ENCODE measurements at places on chromosomes 13 and 19. TPM values are rescaled to one million over a fixed set of nuclear protein-coding genes. Genes with fewer than 3 reads are reported as not detected.

The ATP4A gene
- not detected for total RNA-seq

DNA sequence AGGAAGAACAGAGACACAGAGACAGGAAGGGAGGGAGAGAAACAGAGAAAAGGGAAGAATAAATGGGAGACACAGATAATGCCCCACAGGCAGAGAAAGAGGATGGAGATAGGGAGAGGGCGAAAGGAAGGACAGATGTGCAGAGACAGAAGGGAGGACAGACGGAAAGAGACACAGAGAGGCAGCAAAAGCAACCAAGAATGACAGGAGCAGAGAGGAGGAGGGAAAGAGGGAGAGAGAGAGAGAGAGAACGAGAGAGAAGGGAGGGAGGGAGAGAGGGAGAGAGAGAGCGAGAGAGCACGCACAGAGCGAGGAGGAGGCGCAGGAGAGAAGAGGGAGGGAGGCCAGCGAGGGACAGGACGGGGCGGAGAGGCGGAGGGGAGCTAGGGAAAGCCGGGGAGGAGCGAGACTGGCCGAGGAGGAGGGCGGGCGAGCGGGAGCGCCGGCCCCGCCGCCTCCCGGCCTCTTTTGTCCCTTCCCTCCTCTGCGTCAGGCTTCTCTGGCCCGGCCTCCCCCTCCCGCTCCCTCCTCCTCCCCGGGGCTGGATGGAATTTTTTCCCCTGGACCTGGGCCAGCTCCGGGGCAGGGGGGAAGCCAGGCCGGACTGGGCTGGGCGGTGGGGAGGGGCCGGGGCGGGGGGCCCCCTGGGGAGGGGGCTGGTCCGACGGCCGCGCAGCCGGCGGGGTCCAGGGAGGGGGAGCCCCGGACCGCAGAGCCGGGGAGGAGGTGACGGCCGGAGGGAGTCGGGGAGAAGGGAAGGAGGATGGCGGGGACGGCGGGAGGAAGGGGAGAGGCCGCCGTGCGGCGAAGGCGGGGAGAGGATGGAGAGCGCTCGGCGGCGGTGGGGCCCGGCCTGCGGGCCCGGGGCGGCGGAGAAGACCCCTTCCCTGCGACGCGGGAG lies 4.2 kb upstream of the SPACA6 start:
- peak; percentile 96 for DNase-seq

- DNase-seq = no peak
These were observed 1666.0 kb downstream of the EFNB2 start for GRCh38 chr13:104869501-104869900.

- DNase-seq = no peak
These were observed 22.4 kb downstream of the GTF2F2 start for GRCh38 chr13:45142440-45143345.

The SAMD1 gene
- total RNA-seq = 48.8 TPM

DNA sequence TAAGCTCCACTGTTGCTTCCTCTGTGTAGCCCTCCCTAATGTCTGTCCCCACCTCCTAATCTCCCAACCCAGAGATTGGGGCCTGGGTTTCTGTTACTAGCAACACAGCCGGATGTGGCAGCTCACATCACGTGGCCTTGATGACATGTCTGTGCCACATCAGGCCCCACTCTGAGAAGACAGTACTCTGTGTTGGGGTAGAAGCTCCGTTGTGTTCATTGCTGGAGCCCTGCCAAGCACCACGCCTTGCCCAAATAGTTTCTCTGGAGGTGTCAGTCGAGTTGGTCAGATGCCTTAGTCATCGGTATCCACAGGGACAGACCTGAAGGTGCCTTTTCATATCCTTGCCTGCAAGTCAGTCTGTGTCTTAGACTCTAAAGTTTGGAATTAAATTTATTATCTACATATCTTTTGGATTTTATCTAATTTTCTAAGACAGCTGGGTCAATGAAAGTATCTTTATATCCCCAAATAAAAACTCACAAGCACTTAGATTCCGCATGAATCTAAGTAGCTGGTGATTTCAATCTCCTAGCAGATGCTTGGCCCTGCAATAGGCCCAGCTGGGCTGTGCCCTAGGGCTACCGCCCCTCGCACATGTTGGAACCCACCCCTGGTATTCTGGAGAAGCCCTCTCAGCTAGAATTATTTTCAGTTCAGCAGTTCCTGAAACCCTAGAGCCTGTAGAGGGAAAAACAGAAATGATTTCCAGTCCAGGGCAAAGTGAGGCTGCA lies 204.0 kb upstream of the TSHZ3 start:
- DNase-seq = no peak

The ZNF536 gene
- total RNA-seq = not detected

DNA sequence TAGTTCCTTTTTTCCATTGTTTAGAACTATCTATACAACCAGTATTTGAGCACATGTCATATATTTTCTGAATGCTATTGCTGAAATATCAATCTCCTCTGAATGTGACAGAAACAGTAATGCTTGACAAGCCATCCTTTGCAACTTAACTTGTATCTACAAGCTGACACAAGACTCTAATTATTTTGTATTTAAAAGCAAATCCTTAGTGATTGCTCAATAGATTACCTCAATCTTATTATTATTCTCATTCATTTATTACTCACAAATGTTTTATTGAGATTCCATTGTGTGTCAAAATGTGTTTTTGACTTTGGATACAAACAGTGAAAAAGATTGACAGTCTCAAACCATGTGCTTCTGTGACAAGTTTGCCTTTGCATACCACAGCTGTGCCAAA lies 787.8 kb upstream of the PRR20A start:
- DNase-seq = no peak

GRCh38 chr19:306151-306900 lies 15.1 kb upstream of the PLPP2 start:
- DNase-seq = no peak

GRCh38 chr13:112881656-112882554 lies 87.1 kb upstream of the MCF2L start:
- peak; percentile 93 for DNase-seq

- DNase-seq = no peak
These were observed 52.7 kb downstream of the TRPM4 start for GRCh38 chr19:49210108-49210900.

The A1BG gene
- 50.2 TPM for total RNA-seq

GRCh38 chr19:28685802-28686201 lies 527.1 kb downstream of the UQCRFS1 start:
- DNase-seq = no peak

GRCh38 chr13:40518481-40518882 lies 148.0 kb downstream of the FOXO1 start:
- DNase-seq = no peak

GRCh38 chr19:16476401-16476800 lies 4.6 kb upstream of the EPS15L1 start:
- no peak for DNase-seq

The CEACAM7 gene
- not detected for total RNA-seq

The ADPRHL1 gene
- 8.8 TPM for total RNA-seq

DNA sequence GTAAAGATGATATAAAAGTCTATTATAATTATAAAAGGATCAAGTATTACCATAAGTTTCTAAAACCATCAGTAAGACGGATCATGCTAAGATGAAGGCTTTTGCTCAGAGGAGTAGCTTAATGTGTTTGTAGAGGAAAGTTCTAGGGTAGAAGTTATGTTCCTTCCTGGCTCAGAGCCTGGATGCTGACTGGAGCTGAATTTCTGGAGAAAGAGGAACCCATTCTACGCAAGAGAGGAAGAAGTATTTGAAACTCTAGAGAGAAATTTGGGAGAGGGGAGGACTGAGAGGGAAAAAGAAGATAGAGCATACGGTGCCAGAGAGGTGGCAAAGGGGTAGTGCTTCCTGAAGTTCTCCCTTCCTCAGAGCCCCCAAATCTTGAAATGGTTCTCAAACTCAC lies 51.4 kb upstream of the SGCG start:
- DNase-seq = no peak

The GRIN3B gene
- total RNA-seq = 0.67 TPM

DNA sequence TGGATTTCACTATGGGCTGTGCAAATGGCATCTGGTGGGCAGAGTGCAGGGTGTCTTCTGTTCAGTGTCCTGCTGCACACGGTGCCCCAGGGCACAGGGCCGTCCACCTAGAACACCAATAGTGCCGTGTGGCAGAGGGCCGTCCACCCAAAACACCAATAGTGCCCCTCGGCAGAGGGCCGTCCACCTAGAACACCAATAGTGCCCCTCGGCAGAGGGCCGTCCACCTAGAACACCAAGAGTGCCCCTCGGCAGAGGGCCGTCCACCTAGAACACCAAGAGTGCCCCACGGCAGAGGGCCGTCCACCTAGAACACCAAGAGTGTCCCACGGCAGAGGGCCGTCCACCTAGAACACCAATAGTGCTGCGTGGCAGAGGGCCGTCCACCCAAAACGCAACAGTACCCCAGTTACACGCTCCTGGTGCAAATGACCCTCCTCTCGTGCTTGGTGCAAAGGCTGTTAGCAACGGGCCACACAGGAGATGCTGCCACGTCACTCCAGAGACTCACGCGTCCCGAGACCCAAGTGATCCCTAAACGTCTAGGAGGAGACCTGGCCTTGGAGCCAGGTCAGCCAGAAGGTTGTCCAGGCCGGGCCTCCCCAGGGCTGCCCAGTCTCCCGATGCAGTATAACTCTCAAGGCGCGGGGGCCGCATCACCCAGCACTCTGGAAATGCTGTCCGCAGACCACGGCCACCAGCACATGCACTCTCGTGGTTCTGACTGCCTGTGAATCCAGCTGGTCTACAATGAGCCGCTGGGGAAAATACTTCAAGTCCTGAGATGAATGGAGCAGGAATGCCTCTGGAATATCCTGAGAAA lies 51.5 kb downstream of the RASA3 start:
- peak; percentile 82 for DNase-seq

The USHBP1 gene
- not detected for total RNA-seq

GRCh38 chr13:80121038-80121437 lies 219.9 kb downstream of the SPRY2 start:
- no peak for DNase-seq

- DNase-seq = no peak
These were observed 15.0 kb upstream of the EMC10 start for GRCh38 chr19:50461066-50461875.

The WDR87 gene
- total RNA-seq = not detected

The IGFL2 gene
- 0.55 TPM for total RNA-seq

The SYNGR4 gene
- not detected for total RNA-seq

DNA sequence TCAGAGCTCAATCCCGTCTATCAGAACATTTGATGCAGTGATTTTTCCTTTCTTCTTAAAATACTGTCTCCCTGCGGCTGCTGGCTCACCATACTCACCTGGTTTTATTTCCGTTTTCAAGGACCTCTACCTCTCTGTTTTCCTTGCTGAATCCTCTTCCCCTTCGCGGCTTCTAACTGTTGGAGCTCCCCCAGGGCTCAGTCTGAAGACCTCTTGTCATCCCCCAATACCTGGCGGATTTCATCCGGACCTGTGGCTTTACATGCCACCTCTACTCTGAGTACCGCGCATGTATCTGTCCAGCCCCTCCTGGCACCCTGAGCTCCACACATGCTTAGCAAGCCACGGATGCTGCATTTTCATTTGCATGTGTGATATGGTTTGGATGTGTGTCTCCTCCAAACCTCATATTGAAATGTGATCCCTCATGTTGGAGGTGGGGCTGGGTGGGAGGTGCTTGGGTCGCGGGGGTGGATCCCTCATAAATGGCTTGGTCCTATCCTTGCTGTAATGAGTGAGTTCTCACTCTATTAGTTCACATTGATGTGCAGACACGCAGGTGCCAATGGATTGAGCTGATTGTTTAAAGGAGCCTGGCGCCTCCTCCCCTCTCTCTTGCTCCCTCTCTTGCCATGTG lies 106.2 kb upstream of the LSM14A start:
- DNase-seq = no peak

- DNase-seq = no peak
These were observed 51.4 kb upstream of the PSG8 start for GRCh38 chr19:42816894-42817293.

GRCh38 chr19:31502536-31503170 lies 153.4 kb upstream of the TSHZ3 start:
- DNase-seq = no peak

The PLK5 gene
- total RNA-seq = not detected

GRCh38 chr19:32890841-32891240 lies 21.3 kb upstream of the SLC7A9 start:
- no peak for DNase-seq

The ZNF681 gene
- total RNA-seq = 2.5 TPM

The TGFBR3L gene
- total RNA-seq = 11.6 TPM
